Stimulated activated CD4-positive, alpha-beta T cell treated with anti-CD3 and anti-CD28 coated beads, Interleukin-1b, Interleukin-23, amount 100 ng/mL, for 1 hour (primary cell): ENCODE measurements at places on chromosomes 5 and 9.

DNA sequence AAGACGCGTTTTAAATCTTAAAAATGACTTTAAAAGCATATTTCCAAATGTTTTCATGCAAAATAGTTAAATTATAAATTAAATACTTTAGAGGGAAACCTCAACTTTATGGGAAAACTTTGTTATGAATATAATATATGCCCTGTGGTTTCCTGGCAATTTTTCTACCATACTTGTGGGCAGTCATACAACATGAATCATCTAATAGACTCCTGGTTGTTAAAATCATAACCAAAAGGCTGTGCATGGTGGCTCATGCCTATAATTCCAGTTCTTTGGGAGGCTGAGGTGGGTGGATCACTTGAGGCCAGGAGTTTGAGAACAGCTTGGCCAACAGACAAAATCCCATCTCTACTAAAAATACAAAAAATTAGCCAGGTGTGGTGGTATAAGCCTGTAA lies 18.2 kb downstream of the ATP10B start:
- DNase-seq, result no peak

- no peak for DNase-seq
Measured at GRCh38 chr9:35771943-35772342, 17.9 kb upstream of the MSMP start.

- DNase-seq, result no peak
Measured at GRCh38 chr5:169471021-169471420, 112.6 kb upstream of the SPDL1 start.

DNA sequence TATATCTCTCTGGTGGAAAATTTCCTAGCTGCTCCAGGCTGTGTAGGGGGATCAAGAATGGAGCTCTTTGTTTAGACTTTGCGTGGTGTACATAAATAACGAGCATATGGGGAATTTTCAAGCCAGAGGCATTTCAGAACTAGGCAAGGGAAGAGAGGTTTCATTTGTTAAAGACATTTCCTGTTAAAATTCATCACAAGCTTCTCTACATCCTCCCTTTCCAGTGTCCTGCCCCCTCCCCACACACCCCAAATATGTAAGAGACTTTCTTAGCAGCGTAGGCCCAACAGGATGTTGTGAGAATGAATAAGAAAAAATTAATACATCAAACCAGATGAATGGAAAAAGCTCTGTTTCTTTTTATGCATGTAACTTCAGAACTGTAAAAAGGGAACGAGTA lies 150.3 kb downstream of the GPBP1 start:
- DNase-seq, result no peak

- no peak for DNase-seq
Measured at GRCh38 chr9:112038017-112038408, 137.1 kb downstream of the SUSD1 start.
